NCI-H2081 (cell line): ENCODE measurements at places on chromosomes 4 and X.

DNA sequence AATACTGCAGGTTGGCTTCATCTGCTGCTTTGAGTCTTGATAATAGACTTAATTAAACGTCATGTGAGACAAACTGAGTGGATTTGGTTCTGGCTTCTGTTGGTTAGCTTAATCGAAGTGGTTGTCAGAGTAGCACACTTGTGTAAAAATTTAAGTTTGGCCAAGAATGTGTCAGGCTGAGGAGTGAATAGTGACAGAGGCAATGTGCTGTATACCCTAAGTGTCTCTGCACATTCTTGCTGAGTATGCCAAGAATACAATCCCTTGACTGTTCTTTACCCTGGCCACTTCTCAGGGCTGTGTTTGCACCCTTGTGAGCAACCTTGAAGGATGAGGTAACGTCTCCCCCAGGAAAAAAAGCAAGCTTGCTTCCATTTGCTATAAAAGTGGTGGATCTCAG is 14.9 kb downstream of the RPS3A start:
- no peak for DNase-seq

- DNase-seq: no peak
Measured at GRCh38 chrX:47902161-47902560, 65.5 kb downstream of the ZNF81 start.

GRCh38 chr4:5884796-5885195 is 8.1 kb downstream of the CRMP1 start:
- no peak for DNase-seq

- no peak for DNase-seq
Measured at GRCh38 chr4:89720981-89721380, 116.0 kb downstream of the SNCA start.

GRCh38 chr4:76292730-76293129 is 13.8 kb upstream of the STBD1 start:
- DNase-seq: no peak

DNA sequence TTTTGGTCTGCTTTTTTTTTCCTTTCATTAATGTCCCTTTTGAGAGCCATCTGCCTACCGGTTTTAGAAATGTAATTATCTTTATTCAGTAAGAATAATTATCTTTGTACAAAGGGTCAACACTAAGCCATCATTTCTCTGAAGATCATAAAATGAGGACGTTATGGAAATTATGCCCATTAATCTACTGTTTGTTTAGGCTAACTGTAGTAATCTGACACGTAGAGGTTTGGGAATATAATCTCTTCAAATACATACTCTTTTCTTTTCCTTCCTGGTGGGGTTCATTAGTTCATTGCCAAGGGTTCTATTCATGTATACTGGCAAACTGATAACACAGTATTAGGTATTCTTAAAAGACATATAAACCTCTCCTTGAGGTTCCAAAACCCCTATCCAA is 3.8 kb upstream of the HSD17B13 start:
- DNase-seq: peak; percentile 78

DNA sequence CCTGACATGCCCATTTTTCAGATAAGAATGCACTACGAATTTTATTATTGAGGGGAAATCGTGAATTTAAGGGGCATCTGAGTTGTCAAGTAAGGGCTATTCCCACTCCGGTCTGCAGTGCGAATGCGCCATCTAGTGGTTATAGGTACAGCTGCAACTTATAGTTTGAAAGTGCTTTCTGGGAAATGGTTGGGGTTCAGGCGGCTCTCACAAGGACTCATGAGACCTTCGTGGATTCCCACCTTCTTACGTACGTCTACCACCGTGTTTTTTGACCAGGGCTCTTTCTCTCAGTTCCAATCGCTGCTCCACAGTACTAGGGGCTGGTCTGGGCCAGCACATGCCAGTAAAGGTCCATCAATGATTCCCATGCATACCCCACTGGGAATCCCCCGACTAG is 12.3 kb downstream of the MSL3 start:
- peak; percentile 45 for DNase-seq

DNA sequence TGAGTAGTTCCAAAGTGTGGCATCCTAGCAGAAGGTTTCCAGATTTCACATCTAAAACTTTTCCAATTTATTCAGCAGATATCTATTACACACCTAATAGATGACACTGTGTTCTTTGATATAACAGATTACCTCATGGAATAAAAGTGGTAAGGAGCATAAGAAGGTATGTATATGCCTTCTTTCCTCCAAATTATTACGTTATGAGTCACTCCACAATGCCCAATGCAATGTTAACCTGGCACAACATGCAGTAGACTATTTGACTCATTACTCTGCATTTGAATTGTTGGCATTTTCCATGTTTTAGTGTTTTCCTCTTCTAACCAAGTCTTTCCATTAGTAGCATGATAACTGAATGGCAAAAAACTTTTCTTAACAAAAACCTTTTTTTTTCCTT is 383.6 kb downstream of the ADGRL3 start:
- no peak for DNase-seq

DNA sequence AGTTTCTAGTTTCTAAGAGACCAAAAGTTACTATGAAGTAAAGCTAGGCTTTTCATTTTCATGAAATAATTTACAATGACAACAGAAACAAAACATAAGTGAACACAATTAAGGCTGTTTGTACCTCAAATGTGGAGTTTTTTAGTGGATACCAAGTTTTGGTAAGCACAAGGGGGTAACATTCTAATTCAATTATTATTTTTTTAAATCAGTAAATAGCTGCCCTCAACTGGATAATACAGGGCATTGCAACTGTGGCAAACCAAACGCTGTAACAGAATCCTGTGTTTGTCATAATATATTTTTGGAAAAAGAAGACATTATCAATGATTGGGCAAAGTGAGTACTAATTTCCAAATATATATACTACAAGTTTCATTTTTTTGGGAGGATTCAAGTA is 150.3 kb downstream of the FBXW7 start:
- no peak for DNase-seq

DNA sequence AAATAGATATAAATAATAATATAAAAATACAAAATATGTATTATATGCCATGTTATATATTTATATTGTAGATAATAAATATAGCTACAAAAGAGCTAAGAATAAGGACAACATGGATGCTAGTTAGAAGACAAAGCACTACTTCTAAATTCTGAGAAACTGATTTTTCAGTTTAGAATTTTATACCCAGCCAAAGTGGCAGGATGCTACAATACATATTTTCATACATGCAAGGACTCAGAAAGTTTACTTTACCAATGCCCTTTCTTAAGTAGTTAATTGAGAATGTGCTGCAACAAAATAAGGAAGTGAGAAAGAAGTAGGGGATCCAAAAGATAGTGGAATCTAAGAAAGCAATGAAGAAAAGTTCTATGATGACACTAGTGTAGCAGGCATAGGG is 64.5 kb downstream of the PDE5A start:
- no peak for DNase-seq

GRCh38 chr4:33961761-33962160 is 2282.6 kb downstream of the ARAP2 start:
- no peak for DNase-seq

DNA sequence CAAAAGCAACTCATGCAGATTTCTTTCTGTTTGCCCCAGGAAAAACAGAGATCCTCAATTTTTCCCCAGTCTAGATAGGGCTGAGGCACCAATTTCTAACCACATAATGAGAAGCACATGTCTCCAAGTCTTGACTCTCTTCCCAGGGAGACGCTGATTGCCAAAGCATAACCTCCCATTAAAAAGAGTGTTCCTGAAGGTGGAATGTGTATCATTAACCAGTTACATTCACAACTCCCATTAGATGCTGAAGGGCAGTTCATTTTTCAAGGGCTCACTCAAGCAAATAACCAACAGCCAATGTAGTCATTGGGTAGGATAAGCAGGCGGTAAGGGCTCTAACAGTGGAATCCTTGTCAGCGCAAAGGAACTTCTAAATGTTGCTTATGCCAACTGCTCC is 27.5 kb downstream of the TMEM47 start:
- peak; percentile 41 for DNase-seq

DNA sequence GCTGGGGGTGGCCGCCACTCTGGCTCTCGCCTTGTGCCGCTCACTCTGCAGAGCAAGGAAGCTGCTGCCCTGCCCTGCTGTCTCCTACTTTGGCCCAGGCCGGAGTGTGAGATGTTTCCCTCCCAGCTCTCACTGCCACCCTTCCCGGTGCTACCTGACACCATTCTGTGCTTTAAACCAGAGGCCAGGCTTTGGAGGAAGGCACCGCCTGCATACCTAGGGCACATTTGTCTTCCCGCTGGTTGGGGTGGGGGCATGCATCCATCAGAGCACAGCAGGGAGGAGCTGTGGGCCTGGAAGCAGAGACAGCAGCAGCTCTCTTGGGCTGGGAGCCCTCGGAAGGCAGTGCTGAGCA is 96.9 kb upstream of the PSAPL1 start:
- no peak for DNase-seq

DNA sequence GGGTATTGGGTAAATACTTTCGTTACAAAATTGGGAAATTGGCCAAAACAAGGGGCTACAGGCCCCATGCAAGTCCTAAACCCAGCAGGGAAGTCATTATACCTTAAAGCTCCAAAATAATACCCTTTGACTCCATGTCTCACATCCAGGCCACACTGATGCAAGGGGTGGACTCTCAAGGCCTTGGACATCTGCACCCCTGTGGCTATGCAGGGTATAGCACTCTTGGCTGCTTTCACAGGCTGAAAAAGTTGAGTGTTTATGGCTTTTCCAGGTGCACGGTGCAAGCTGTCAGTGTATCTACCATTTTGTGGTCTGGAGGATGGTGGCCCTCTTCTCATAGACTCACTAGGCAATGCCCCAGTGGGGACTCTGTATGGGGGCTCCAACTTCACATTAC is 326.5 kb downstream of the TEX13C start:
- DNase-seq: no peak

DNA sequence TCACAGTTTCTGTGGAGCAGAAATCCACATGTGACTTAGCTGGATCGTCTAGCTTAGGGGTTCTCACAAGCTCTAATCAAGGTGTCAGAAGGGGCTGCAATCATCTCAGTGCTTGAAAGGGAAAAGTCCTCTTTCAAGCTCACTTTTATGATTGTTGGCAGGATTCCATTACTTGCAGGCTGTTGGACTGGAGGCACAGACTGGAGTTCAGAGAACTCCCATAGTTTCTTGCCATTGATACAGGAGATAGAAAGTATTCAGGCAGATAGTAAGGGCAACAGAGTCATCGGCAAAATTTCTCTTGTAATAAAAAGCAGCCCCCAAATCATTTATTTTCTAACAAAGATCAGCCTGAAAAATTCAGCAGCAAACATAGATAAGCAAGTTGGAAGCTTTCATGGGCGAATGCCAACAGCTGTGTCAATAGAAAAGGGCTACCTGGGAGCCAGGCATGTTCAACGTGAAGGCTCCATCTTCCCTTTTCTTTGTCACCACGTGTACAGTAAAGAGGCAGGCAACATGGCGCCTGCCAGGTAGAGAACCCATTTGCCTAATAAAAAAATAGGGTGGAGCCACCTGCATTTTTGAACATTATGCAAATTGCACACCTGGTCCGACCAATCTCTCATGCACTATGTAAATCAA is 64.4 kb downstream of the CXCL13 start:
- peak; percentile 26 for DNase-seq

DNA sequence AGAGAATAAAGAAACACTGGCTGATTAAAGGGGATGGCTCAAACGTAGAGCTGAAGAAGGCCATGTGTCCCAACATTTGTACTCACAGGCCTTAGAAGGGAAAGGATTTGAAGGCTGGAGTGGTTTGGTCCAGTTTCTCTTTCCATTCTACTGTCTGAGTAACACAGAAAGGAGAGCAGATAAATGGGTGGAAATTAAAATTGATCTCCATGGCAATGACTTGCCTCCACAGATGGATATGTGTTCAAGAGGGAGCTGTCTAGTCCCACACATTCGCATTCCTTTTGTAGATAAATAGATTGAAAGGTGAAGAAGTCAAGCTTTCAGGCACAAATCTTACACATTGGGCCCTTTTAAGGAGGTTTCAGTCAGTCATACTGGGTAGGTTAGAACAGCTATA is 74.6 kb downstream of the DOCK11 start:
- no peak for DNase-seq

DNA sequence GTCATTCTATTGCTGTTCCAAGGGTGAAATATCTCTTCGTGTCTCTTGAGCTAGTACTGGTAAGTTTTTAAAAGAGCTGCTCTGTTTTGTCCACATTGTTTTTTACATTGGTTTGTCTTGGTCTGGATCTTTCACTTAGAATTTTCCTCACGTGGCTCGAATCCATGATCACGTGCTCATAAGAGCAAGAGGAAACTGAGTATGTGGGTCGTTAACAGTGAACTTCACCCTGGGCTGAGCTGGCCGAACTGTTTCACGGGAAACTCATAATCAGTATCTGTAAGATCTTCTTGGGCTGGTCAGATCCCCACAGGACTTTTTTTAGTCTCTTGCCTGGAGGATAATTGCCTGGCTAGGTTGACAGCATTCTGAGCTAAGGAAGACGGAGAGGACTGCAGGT is 77.8 kb upstream of the HELT start:
- DNase-seq: no peak

- DNase-seq: peak; percentile 19
Measured at GRCh38 chr4:77104791-77105540, 29.2 kb upstream of the CCNI start.

DNA sequence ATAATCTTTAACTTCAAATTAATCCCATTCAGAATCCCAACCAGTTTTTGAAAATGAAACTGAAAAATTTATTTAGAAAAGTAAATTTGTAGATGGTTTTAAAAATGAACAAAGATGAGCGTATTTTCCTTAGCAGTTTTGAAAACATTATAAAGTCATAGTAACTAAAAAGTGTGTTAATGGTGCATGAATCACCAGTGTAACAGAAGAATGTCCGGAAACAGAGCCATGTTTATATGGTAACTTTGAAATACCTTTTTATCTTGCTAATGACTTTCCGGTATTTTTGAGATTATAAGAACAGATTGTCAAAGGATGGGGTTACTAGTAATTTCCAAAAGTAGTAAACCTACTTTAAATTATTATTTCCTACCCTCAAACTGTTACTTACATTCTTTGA is 145.9 kb downstream of the IRS4 start:
- no peak for DNase-seq

DNA sequence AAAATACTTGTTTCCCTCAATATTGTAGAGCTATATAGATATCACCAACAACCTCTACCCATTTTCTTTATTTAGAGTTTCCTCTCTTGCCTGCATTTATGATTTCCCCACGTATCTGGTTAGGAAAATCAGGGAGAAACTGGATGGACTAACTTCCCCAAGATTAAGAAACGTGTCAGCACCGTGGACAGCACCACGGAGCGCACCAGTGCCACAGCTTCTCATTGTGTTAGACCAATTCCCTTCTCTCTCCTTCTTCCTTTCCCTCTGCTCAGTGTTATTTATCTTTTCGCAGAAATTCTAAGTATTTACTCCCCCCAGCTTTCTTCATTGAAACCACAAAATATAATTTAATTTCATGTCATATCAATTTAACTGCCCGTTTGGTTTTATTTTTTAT is 568.6 kb upstream of the BOD1L1 start:
- DNase-seq: no peak

- no peak for DNase-seq
Measured at GRCh38 chr4:52751487-52751911, 274 bp upstream of the ERVMER34-1 start.

DNA sequence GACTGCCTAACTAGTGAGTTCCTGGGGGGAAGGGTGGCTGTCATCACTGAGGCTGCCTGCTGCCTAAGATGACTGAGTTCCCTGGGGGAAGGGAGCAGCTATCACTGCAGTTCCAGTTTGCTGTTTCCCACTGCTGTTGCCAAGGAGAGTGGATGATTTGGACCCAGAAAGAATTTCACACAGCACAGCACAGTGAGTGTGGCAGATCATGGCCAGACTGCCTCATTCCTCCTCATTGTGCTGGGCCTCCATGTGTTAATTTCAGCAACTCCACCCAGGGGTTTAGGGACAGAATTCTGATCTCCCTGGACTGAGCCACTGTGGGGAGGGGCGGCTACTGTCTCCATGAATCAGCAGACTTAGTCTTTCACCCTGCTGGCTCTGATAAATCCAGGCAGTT is 125.0 kb downstream of the TEX13C start:
- DNase-seq: no peak
